ENCODE measurements at places on chromosomes 2 and 18. TPM values are rescaled to one million over a fixed set of nuclear protein-coding genes. Genes with fewer than 3 reads are reported as not detected.

The EFR3B gene
- 0.06 TPM for polyA plus RNA-seq

The PLEK gene
- polyA plus RNA-seq = 148 TPM

The GCG gene
- not detected for polyA plus RNA-seq

The PJVK gene
- polyA plus RNA-seq = 0.38 TPM

The CFAP65 gene
- polyA plus RNA-seq = not detected

The GPR35 gene
- polyA plus RNA-seq = 1.6 TPM

The ANKRD23 gene
- polyA plus RNA-seq = 0.27 TPM

The RSAD2 gene
- polyA plus RNA-seq = 11.1 TPM

- DNase-seq = no peak
These were observed 2.4 kb downstream of the SCG2 start for GRCh38 chr2:223599640-223600380.

GRCh38 chr2:72949642-72950041, 32.3 kb downstream of the EMX1 start:
- no peak for DNase-seq

GRCh38 chr2:187003038-187003554, 154.1 kb upstream of the ZSWIM2 start:
- DNase-seq = no peak

- peak; percentile 71 for DNase-seq
These were observed 7.0 kb downstream of the SPEG start for GRCh38 chr2:219441451-219442255.

DNA sequence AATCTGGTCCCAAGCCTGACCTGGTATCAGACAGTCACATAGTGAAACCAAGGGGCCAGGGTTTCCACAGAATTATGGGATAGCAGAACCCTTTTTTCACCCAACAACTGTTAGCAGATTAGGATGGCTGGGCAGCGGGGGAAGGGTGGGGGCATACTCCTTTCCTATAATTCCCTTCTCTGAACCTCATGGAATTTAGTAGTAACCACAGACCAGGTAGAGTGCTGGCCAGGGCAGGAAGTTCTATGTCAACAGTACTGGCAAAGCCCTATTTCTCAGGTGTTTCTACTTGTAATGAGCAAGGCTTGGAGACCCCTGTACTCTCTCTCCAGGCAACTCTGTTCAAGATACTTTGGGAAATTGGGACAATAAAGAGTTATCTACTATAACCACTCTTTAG, 174.6 kb downstream of the THADA start:
- DNase-seq = no peak

DNA sequence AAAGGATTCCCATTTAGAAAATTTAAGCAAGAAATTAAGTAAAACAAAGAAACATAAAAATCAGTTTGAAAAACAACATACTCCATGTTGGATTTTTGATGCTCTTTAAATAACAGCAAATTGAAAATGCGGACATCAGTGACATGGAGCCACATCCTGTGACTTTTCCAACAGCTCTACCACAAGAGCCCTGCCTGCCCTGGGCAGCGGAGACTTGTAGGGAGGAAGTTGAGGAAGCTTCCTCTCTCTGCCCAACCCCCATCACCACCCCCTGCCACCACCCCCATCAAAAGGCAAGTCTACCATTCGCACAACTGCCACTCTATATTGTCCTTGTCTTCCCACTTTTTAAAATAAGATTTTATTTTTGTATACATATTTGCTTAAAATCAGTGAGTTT, 32.8 kb upstream of the DAPL1 start:
- no peak for DNase-seq

GRCh38 chr2:190849774-190850173, 30.8 kb upstream of the GLS start:
- no peak for DNase-seq

DNA sequence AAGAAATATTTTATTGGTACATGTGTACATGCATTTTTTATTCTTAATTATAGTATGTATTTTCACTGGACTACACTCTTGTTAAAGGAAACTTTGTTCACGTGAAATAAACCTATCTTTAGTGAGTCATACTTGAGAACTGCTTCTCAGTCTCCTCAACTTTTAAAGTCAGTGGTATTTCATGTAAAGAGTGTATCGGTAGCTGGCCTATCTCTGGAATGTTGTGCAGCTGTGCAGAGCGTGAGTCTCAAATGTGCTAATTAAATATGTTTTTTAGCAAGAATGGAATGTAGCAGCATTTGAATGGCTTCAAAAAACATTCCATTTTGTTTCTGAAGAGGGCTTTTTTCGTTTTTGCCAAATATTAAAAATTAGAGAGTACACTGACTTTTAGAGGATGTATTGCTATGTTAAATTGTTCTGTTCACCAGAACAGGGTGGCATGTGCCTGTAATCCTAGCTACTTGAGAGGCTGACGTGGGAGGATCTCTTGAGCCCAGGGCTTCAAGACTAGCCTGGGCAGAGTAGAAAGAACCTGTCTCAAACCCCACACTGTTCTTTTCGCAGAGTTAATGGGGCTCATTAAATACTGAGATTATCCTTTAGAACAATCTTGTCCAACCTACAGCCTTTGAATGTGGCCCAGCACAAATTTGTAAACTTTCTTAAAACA, 14.3 kb downstream of the SPTBN1 start:
- no peak for DNase-seq

- no peak for DNase-seq
These were observed 83.8 kb downstream of the DOCK10 start for GRCh38 chr2:224958462-224958857.

Data from naive thymus-derived CD8-positive, alpha-beta T cell (primary cell).